Activated naive CD4-positive, alpha-beta T cell treated with anti-CD3 and anti-CD28 coated beads, Interleukin-2, amount 50 U/mL, for 72 hours (primary cell): ENCODE measurements at places on chromosomes 7 and 10.

- no peak for DNase-seq
These were observed 31.8 kb downstream of the GSTO2 start for GRCh38 chr10:104300736-104301292.

DNA sequence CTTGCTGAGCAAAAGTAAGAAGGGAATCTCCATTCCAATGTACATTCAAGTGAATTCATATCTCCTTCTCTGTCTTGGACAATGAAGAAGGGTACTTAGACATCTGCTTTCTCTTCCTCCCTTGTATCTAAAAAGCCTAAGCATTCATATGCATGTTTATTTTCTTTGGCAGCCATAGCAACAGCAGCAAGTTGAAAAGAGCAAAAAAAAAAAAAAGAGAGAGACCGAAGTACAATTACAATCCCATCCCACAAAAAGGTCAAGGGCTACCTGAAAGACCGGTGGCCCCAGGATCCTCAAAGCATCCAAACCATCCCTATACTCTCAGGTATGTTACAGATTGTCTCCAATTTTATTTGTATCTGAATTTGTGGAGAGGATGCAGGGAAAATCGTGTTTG lies 4.1 kb downstream of the OR2F1 start:
- no peak for DNase-seq

- no peak for DNase-seq
These were observed 442.6 kb downstream of the GFRA1 start for GRCh38 chr10:115830265-115830970.

DNA sequence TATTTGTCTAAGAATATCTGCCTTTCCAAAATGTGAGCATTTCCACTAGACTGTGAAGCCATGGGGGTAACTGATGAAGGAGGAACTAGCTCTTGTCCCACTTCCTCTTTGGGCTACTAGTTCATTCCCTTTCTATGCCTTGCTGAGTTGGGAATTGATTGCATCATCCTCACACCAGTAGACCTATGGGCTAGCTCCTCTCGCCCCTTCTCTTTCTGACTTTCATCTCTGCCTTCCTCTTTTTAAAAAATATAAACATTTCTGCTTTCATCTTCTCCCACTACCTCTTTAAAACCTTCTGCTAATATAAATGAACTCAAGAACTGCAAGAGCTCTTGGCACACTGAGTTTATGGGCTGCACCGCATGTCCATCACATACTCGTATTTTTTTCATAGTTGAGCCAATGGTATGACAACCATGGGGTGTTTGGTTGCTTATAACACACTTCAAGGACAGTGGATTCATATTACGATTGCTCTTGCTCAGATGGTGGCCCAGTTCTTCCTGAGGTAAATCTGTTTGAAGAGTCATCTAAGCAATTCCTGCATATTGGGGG lies 182.0 kb downstream of the REEP3 start:
- DNase-seq: no peak

- no peak for DNase-seq
These were observed 18.4 kb downstream of the ZNRF2 start for GRCh38 chr7:30302656-30303311.

DNA sequence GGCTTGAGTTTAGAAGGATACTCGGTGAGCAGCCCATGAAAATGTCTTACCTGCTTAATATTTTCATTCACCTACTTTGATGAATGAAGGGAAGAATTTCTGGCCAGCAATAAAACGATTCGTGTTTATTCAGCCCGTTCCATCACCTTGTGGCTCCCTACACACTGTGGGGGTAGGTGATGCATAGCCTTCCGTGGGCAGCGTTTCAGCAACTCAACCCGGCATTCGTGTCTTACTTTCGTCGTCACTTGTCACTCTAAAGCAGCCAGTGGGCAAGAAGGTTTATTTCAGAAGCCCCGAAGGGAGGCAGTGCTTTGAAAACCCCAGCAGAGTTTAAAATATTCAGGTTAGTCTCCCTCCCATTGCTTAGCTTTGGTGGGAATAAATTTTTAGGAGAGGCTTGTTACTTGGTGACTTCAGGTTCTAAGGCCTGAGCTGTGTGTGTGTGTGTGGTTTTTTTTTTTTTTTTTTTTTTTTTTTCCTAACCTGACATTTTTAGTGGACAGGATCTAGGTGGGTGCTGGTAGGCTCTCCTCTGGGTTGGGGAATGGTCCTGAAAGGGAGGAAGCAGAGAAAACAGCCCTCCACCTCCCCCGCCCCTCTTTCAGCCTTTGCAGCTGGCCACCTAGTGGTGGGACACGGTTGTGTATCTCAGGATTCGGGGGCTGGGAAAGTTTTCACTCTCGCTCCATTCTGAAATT lies 1.8 kb downstream of the GRK5 start:
- no peak for DNase-seq

DNA sequence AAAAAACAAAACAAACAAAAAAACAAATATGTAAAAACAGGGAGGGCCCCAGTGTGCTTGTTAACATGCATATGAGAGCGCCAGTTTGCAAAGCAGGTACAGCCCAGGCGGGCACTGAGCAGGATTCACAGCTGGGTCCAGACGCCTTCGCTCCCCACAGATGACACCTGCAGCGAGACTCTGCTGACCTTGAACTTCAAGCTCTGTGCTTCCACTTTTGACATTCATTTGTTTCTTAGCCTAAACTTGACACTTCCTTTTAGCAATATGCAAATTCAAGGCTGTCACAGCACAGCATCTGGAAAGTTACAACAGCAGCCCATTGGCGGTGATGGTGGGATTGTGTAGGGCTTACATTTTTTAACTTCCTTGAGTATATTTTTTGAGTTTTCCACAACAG lies 88.8 kb upstream of the TNS3 start:
- DNase-seq: no peak

- DNase-seq: peak; percentile 89
These were observed 2.1 kb downstream of the VIM start for GRCh38 chr10:17229967-17230682.

GRCh38 chr10:123156078-123156477 lies 1.9 kb downstream of the BUB3 start:
- no peak for DNase-seq

- no peak for DNase-seq
These were observed 59.4 kb upstream of the ASAH2 start for GRCh38 chr10:50310560-50311174.

GRCh38 chr7:95155965-95156364 lies 168.4 kb downstream of the PON1 start:
- no peak for DNase-seq

- DNase-seq: no peak
These were observed 174.5 kb upstream of the HDAC9 start for GRCh38 chr7:18320971-18321567.

DNA sequence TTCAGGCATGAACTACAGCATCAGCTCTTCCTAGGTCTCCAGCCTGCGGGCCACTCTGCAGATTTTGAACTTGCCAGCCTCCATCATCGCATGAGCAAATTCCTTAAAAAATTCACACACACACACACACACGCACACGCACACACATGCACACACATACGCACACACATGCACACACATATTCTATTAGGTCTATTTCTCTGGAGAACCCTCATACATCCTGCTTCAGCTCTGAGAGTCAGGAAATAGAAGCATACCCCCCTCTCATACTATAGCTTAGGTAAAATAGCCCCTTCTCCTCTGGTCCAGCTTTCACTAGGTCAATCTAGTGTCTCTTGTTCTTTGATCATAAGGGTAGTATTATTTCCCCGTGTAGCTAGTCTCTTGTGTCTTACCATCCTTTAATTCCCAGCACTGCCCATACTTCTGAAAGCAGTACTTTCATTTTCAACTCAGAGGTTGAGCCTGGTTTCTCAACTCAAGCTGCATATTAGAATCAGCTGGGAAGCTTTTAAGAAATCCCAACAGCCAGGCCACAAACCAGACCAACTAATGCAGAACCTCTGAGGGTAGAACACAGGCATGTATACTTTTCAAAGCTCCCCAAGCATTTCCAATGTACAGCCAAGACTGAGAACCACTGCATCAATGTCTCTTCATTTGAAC lies 30.9 kb upstream of the ITGB8 start:
- DNase-seq: no peak

- no peak for DNase-seq
These were observed 75.5 kb downstream of the HTR5A start for GRCh38 chr7:155145477-155146255.

DNA sequence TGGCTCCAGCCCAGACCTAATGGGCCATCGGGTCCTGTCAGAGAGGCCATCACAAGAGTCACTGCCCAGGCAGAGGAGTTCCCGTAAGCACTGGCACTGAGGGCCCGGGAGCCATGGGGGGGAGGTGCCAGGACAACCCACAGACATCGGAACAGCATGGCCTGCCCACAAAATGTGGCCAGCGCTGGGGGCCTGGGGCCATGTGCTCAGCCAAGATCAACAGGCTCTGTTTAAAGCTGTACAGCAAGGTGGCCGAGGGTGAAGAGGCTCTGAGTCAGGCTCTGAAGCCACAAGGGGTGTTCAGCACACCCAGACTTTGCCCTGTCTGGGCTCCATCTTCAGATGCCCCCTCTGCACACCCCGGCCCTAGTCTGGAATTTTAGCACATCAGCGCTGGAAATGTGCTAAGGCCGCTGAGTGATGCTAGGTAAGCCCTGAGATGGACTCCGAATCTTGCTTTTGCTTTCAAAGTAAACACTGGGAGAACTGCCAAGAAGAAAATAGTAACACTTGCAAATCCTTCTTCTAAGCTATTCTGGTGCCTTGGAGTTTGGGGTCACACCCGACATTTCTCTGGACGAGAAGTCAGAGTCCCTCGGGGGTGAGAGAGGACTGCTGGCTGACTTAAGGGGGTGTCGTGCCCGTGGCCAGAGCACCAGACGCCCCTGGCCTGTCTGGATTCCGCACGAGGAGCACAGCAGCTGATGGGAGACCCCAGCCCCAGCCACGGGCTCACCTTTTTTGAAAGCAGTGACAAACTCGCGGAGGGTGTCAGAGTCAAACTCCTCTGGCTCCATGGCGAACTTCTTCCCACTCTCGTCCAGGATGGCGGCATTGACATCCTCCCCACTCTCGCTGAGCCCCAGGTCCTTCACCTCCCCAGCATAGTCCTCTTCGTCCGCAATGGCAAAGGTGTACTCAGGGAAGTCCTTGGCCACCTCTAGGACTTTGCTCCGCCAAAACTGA lies 23.6 kb downstream of the PDIA4 start:
- no peak for DNase-seq

- DNase-seq: no peak
These were observed 54.9 kb downstream of the FAM171A1 start for GRCh38 chr10:15316145-15316544.
